ENCODE measurements at places on chromosomes 2 and 18. TPM values are rescaled to one million over a fixed set of nuclear protein-coding genes. Genes with fewer than 3 reads are reported as not detected.

AGBL5 gene
- 12.1 TPM for total RNA-seq

DNA sequence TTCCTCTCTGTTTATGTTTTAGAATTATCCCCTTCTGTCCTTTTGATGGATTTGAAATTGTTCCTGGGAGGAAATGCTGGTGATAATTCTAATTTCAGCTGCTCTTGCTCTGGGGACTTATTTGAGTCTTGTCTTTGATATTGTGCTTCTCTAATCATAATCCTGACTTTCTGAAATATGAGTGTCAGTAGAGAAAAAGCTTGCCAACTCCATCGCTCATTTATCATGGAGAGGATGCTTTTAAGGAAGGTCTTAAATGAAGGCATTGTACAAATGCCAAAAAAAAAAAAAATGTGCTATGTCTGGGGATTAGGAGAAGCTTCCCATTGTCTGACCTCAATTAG lies 159.5 kb downstream of the NYAP2 start:
- H3K4me3 ChIP-seq: no peak overlapping the region
- H3K27ac ChIP-seq: no peak overlapping the region
- H3K36me3 ChIP-seq: no peaks in the 10 kb centered on the region
- peaks cover 32% of the 10 kb centered on the region for H3K27me3 ChIP-seq

GRCh38 chr2:134190062-134190806 lies 63.6 kb upstream of the MGAT5 start:
- no peak for DNase-seq
- no peak overlapping the region for H3K27ac ChIP-seq
- no peaks in the 10 kb centered on the region for H3K27me3 ChIP-seq
- H3K4me1 ChIP-seq: peaks cover 45% of the 10 kb centered on the region
- peaks cover 2% of the 10 kb centered on the region for H3K36me3 ChIP-seq

DNA sequence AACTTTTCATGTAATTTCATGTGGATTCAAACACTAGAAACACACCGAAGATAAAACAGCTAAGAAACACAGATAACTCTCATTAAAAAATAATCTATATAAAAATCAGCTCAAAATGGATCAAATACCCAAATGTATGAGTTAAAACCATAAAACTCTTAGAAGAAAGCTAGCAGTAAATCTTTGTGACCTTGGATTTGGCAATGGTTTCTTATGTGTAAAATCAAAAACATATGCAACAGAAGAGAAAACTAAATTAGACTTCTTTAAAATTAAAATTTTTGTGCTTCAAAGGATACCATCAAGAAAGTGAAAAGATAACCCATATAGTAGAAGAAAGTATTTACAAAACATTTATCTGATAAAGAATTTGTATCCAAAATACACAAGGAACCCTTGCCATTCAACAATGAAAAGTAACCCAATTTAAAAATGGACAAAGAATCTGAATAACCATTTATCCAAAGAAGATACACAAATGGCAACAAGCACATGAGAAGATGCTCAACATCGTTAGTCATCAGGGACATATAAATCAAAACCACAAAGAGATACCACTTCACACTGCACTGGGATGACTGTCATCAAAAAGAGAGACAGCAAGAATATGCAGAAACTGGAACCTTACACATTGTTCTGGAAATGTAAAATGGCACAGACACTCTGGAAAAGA lies 27.5 kb downstream of the GAREM1 start:
- H3K36me3 ChIP-seq: no peaks in the 10 kb centered on the region
- H3K27me3 ChIP-seq: peaks cover 30% of the 10 kb centered on the region
- H3K4me1 ChIP-seq: no peaks in the 10 kb centered on the region
- DNase-seq: no peak
- H3K4me3 ChIP-seq: no peak overlapping the region

DNA sequence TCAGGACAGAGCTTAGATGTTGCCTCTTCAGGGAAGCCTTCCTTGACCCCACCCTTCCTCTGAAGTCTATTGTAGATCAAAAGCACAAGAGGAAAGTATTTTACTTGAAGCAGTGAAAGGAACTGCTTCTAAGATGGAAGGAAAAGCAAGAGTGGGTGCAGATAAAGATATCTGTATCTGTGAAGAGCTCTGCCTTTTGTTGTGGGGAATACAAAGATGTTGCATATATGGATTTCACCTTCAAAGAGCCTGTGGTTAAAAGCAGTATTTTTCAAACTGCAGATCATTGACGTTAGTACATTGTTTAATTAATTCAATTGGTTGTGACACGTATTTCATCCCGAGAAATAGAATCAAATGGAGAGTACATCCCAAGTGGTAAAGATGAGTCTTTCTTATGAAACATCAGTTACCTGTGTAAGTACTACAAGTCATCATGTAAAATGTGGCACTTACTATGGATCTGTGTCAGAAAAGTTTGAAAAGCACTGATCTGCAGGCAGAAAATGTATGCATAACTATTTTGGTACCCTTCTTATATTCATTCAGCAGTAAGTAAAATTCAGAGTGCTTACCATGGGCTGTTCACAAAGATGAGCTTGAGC lies 24.6 kb upstream of the TNFRSF11A start:
- no peaks in the 10 kb centered on the region for H3K27me3 ChIP-seq
- H3K4me1 ChIP-seq: peaks cover 10% of the 10 kb centered on the region
- peaks cover 7% of the 10 kb centered on the region for H3K36me3 ChIP-seq
- no peak overlapping the region for H3K4me3 ChIP-seq
- peak overlapping the region; percentile 71 for H3K27ac ChIP-seq

Measured in activated T-cell treated with anti-CD3 and anti-CD28 coated beads, Interleukin-2, amount 50 U/mL, for 72 hours (primary cell).